Gastroesophageal sphincter (tissue), 4 donors: ENCODE measurements at places on chromosomes 2 and 18. TPM values are rescaled to one million over a fixed set of nuclear protein-coding genes. Genes with fewer than 3 reads are reported as not detected.

Gene CRYGC
- total RNA-seq, result not detected

Gene STK17B
- 9.6 TPM for total RNA-seq

DNA sequence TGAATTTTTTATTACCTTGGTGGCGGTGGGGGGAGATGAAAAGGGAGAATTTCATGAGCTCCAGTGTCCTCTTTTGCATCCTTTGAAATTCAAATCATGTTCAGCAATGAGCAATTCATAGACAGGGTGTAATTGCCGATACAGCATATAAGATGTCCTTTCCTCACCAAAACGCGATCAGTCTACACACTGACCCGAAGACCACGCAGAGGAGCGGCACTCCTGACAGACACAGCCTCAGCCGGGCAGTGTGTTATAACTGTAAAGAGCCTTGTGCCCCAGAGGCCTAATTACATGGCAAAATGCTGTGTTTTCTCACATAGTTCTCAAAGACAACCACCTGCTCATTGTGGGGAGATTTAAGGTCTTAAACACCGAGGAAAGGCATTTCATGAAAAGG, 38.4 kb upstream of the APCDD1 start:
- ATAC-seq, result no peak

DNA sequence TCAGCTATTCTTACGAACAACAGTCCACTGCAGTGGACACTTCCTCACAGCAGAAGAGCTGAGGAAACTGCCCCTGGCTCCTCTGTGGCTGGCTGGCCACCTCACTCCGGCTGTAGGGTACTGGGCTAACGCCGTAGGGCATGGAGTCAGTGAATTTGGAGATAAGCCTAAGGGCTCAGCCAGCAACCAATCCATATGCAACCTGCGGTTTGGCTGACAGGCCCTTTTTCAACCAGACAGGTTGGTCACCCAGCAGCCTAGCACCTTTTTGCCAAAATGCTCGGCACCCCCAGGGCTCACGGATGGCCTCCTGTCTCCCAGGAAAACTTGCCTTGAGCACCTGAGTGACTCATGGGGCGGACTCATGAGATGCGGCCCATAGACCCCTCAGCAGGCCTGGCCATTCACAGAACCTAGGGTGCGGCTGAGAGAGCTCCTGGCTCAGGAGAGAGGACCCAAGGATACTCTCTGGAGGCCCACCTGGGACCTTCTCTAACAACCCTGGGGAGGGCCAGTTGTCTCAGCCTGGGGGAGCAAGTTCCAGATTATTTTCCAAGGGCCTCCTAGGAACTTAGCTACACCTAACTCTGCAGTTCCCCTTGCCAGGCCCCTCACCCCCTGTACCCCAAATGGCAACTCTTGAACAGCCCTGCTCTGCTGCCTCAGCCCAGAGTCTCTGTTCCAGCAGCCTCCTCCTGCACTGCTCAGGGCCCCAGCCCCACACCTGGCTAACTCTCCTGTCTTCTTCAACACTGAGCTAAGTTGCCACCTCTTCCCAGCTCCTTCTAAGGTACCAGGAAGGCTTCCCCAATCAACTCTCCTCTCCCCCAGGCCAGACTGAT, 252.1 kb downstream of the CYP26B1 start:
- no peak for ATAC-seq
